ENCODE measurements at places on chromosomes 1 and 21.

DNA sequence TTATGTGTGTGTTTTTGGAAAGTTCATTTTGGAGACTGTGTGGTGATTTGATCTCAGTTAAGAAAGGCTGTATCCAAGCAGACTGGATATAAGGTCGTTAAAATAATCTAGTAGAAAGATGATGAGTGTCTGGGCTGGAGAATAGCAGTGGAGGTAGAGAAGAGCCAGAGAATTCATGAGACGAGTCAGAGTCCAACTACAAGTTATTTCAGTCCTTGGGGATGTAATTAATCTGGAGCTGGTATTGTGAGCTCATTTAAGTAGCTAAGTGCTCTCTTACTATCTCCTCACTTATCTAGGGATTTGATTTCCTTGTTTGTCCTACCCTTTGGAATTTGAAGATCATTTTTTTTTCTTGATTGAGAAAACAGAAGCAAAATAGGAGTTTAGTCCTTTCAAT, 1219.0 kb upstream of the ADGRL4 start:
- DNase-seq: no peak

DNA sequence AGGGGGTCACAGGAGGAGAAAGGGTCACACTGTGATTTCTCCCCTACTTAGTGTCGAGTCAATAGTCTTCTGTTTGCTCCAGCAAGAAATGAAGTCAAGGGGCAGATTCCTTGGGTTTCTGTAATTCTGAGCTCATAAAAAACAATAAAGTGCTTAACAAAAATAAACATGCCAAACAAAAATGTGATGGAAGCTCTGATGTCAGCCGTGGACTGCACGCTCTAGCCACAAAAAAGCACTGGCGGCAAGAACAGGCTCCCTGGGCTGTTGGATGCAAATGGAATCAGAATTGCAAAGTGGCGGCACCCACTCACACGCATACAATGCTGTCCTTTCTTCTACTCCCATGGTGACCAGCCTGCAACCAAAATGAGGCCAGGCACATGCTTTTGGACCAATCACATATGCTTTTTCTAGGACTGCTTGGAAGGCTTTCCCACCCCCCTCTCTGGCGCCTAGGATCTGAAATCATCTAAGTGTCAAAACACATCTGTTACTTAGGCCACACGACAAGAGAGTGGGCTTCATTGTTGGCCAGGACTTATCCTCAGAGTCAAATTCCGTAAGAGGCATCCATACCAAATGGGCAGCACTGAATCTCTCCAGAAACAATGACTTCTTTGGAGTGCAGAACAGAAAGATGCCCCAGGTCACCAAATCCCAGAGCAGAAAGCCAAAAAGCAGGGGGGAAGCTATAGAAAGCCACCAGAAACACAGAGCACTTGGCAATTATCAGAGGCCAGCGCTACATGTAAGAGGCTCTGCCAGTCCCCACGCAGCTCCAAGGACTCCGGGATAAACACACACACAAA, 9.2 kb downstream of the C1orf198 start:
- no peak for DNase-seq

GRCh38 chr1:189986516-189986915, 491.1 kb downstream of the BRINP3 start:
- no peak for DNase-seq

DNA sequence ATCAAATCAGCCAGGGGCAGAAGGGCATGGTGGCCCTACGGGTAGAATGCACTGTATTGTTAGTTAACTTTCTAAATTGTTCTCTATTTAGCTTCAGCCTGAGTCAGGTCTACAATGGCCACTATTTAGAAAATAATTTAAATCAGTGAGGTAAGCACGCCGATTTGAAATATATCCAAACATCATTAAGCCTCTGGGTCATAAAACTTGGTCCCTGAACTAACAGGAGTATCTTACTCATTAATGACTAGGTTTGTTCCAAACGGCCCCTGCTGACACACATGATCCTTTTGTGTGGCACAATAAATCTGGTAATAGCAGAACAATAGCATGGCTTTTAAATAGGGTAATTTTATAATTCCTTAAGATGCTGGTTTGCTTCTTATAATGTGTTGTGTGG, 48.4 kb downstream of the STX6 start:
- DNase-seq: no peak

DNA sequence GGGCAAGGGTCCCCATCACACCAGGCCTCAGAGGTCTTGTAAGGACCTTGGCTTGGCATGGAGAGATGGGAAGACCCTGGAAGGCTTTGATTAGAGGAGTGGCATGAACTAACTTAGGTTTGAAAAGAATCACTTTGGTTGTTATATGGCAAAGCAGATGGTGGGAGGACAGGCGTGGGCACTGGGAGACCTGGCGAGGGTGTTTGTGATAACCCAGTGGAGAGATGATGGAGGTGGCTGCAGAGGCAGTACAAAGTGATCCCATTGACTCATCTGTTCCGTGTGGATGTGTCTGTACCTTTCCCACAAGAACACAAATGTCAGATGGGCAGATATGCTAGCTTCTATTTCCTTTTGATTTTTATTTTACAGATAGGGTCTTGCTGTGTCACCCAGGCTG, 168.3 kb downstream of the SLC35F3 start:
- DNase-seq: no peak

- DNase-seq: no peak
Measured at GRCh38 chr1:10431070-10431730, 967 bp downstream of the CENPS start.

DNA sequence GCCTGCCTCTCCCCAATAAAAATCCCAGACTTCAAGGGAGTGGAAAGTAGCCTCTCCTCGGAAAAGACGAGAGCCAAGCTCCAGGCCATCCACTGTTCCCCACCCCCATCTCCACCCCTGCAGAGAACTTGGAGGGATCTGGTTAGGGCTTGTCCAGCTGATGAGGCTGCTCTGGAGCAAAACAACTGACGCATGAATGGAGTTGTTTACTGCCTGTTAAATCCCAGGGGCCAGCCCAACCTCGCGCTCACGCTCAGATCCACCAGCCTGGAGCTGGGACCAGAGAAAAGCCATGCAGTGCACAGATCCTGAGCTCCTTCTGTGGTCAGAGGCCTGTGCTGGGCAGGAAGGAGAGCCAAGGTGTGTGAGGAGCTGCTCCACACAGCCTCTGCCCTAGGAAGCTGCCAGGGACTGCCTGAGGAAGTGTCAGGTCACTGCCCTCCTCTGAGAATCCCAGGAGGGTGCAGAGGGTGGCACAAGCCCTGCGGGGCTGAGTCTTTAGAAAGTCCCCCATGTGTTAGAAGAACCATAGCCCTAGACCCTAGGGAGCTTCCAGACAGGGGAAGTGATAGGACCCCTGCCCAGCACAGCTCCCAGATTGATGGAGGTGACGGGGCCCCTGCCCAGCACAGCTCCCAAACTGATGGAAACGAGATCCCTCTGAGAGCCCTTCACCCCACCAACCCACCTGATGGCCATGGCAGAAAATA, 109.0 kb upstream of the IPO9 start:
- DNase-seq: no peak

- no peak for DNase-seq
Measured at GRCh38 chr1:201983380-201983805, 945 bp downstream of the RNPEP start.
